ENCODE measurements at places on chromosomes 7 and 10.

GRCh38 chr7:97512441-97513207 is 219.3 kb upstream of the TAC1 start:
- DNase-seq, result no peak

- DNase-seq, result no peak
Observed at GRCh38 chr7:150938566-150938965, 39.6 kb downstream of the KCNH2 start.

- DNase-seq, result no peak
Observed at GRCh38 chr10:44756216-44756615, 154.9 kb upstream of the TMEM72 start.

GRCh38 chr7:111112439-111112838 is 21.5 kb downstream of the LRRN3 start:
- DNase-seq, result no peak

DNA sequence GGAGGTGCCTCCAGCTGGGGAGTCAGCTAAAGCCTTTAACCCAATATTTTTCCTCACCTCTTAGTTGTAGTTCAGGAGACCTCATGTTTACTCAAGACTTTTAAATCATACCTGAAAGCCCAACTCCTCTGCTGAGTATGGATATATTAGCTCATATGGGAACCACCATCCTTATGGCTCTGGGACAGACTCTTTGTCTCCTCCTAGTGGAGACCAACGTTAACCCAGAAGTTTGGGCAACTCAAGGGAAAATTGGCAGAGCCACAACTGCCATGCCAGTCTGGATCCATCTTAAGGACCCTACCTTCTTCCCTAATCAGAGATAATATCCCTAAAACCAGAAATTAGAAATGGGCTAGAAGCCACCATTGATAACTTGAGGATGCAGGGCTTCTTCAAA is 80.8 kb downstream of the TMEM106B start:
- no peak for DNase-seq

GRCh38 chr7:55469271-55469681 is 103.0 kb downstream of the VOPP1 start:
- no peak for DNase-seq

DNA sequence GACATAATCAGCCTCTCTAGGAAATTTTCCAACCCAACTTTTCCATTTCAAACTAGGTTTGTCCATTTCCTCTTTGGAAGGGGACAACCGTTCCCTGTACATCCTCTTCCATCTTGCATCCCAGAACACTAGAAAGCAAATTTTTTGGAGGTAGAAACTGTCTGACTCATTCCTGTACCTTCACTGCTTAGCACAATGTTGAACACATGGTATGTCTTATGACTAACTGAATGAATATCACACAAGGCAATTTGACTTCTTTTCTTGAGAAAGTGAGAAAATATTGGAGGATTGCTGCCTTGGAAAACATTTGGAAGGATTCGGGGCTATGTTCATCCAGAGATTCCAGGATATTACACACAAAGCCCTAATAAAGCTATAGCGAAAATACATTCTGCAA is 289.1 kb downstream of the FGFR2 start:
- no peak for DNase-seq
